Fibroblast of skin of right biceps (primary cell): ENCODE measurements at places on chromosomes 1 and 21.

GRCh38 chr1:45531873-45532272, 10.2 kb upstream of the PRDX1 start:
- no peak for DNase-seq

DNA sequence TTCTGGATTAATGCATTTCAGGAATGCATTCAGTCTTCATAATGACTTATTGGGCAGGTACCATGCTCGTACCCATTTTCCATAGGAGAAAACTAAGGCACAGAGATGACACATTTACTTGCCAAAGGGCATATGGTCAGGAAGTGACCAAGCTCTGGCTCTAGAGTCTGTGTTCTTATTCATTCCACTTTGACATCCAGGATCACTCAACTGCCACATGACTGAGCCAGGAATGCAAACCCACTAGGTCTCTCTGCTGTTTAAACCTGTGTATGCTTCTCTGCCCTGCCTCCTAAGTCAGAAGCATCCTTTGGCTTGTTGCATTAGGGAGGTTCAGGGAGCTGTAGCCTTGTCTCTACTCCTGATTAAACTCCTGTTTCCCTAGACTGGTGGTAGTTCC, 7.5 kb downstream of the KAZN start:
- DNase-seq: no peak

GRCh38 chr1:50972766-50973165, 2.7 kb downstream of the CDKN2C start:
- no peak for DNase-seq

DNA sequence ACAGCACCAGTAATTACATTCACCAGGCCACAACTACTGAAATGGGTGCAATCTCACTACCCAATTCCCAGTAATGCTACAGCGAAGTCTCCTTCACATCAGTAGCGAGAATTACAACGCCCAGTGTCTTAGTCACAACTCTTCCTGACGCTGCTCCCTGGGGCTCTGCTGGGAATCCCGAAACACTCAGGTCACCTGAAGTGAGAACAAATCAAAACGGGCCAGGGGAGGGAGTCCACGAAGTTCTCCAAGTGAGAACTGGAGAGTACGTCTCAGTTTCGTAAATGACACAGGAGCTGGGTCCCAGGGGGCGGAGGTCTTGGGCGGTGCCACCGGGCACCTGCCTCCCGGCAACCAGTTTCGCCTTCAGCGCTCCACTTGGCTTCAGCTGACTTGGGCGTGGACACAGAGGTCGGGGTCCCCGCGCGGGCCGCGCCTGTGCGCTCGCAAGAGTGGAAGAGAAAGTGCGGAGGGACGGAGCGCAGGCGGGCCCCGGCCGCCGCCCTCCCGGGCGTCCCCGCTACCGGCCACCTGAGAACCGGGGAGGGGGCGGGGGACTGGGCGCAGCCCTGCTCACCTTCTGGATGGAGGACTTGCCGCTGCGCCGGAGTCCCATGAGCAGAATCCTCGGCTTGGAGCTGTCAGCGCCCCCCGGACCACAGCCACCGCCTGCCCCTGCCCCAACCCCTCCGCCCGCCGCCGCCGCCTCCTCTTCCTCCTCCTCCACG, 575 bp downstream of the RRAGC start:
- peak; percentile 58 for DNase-seq

DNA sequence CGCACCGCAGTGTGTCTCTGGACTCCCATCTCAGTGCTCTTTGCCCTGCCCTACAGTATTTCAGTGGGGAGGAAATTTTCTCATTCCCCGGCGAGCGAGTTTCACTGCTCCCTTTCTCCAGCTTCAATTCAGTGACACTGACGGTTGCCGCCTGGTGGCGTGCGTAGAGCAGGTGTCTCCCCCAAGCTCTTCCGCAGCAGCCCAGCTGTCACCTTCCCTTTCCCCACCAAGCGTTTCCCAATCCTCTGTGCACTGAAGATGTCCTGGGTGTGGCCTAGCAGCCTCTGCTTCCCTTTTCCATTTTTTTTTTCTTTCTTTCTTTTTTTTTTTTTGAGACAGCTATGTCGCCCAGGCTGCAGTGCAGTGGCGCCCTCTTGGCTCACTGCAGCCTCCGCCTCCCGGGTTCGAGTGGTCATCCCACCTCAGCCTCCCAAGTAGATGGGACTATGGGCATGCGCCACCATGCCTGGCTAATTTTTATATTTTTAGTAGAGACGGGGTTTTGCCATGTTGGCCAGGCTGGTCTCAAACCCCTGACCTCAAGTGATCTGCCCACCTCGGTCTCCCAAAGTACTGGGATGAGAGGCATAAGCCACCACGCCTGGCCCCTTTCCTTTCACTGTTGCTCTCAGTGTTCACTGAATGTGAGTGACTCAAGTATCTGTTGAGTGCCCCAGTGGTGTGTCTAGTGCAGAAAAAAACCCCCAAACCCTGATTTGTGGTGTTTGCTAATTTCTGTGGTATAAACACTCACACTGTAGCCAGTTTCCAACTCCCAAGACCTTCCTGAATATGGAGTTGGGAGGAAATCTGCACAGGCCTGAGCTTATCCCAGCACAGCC, 30.1 kb downstream of the TNFRSF1B start:
- DNase-seq: no peak

DNA sequence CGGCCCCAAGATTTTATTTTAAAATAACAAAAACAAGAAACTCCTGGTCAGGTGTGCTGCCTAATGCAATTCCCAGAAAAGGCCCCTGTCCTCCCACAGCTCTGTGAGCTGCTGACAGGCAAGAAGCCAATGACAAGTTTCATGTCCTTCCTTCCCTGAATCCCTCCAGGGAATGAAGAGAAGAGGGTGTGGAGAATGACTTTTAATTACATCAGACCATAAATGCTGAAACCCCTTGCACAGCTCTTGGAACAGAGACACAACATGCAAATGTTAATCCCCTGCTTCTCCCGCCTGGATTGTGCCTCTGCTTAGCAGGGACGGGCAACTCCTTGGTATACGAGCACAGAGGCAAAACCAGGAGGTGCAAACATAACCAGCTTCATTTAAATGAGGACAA, 228.1 kb upstream of the CAMK1G start:
- no peak for DNase-seq

DNA sequence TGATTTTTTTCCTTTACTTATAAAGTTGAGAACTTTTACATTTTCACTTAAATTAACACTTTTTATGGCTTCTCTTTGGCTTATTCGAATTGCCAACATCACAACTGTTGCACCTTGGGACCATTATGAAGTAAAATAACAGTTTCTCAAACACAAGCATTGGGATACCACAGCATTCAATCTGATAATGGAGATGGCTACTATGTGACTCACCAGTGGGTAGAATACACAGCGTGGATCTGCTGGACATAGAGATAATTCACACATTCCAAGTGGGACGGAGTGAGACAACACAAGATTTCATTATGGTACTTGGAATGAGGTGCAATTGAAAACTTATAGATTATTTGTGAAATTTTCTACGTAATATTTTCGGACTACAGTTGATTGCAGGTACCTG, 68.0 kb downstream of the ADAMTS1 start:
- no peak for DNase-seq

DNA sequence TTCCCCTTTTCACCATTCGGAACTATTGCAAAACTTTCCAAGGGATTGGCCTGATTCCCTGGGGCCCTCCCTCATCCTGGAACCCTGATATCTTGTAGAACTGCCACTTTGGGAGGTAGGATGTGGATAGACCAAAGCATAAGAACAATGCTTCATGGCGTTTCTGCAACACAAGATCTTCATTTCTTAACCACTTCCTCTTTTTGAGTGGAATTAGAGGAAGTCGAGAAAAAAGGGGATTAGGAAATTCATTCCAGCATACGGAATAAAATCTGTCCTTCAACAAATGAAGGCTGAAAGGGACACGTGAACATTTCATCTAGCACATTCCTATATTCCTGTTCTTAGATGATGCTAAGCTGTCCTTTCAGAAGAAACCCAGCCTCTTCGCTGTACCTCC, 149.3 kb downstream of the HUNK start:
- no peak for DNase-seq

- DNase-seq: no peak
These were observed 48.1 kb downstream of the MORN1 start for GRCh38 chr1:2343023-2343935.

GRCh38 chr1:228900099-228900885, 165.0 kb downstream of the RHOU start:
- DNase-seq: peak; percentile 9

DNA sequence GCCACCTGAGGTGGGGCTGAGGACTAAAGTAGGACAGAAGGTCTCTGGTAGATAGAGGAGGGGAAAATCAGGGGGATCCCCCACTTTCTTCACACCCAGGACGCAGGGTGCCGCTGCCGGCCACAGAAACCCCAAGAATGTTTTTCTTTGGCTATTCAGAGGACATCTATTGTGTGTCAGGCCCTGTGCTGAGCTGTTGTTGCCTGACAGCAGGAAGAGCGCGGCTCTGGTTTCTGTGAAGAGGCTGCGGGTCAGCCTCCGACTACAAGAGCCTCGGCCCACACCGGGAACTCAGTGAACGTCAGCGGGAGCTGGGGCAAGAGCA, 407 bp upstream of the PIGV start:
- peak; percentile 54 for DNase-seq

- DNase-seq: no peak
These were observed 36.4 kb downstream of the LYPLAL1 start for GRCh38 chr1:219210067-219210466.

DNA sequence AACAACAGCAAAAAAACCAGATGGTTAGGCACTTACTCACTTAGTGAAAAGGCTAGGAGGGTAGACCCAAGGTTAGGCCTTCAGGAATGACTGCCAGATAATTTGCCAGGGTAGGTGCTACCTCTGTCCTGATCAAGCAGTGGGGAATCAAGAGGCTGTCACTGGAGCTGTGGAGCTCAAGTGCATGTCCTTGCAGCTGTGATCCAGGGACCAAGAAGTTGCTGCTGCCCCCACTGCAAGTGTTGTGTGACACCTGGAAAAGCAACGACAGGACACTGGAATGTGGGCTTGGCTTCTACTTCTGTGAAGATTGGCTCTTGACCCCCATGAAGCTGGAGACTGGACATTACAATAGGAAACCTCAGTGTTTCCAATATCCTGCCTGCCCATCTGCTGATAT, 72.1 kb downstream of the PEX14 start:
- no peak for DNase-seq

DNA sequence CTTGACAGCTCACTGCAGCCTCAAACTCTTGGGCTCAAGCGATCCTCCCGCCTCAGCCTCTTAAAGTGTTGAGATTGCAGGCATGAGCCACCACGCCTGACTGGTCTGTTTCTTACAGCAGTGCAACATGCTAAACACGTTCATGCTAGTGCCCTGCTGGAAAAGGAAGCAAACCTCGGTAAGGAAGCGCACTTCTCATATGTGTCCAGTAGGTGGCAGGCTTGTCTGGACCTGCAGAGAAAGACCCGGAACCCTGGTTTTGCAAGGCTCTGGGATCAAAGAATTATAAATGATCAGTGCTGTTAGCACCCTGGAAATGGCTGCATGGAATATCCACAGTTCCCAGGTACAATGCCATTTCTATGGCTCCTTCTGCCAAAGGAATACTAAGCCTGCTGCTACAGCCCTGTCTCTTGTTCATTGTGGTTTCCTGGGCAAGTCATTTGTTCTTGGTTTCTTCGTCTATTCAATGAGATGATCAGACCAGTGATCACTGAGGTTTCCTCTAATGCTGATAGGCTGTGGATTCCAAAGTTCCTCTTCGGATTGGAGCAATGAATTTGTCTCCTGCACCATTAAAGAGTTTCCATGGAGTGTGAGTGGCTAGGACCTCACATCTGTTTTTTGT, 15.9 kb downstream of the RNU5D-1 start:
- DNase-seq: peak; percentile 66

DNA sequence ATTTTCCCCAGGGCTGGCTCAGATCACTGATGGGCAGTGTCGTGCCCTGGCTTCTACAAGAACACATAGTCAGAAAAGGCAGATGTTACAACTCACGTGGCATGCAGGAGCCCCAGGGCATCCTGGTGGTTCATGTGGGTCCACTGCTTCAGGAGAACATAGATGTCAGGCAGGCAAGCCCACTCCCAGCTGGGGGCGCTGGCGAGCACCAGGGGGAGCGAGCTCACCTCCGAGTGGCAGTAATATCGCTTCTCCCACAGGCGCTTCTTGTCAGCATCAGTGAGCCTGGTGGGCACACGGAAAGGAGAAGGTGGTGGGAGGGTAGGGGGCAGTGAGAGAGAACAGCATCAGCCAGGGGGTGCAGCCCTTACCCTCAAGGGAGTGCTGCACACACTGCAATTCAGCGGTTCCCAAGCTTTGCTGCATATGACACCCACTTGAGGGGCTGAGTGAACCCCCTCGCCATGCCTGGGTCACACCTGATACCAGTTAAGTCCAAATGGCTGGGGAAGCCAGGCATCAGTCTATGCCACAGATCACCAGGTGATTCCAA, 34.3 kb upstream of the PPP1R15B start:
- DNase-seq: peak; percentile 24

GRCh38 chr1:95627244-95627643, 393.2 kb downstream of the RWDD3 start:
- DNase-seq: no peak
